ENCODE measurements at places on chromosomes 7 and 10.

GRCh38 chr7:69651101-69651590 lies 52.9 kb downstream of the AUTS2 start:
- DNase-seq: no peak

DNA sequence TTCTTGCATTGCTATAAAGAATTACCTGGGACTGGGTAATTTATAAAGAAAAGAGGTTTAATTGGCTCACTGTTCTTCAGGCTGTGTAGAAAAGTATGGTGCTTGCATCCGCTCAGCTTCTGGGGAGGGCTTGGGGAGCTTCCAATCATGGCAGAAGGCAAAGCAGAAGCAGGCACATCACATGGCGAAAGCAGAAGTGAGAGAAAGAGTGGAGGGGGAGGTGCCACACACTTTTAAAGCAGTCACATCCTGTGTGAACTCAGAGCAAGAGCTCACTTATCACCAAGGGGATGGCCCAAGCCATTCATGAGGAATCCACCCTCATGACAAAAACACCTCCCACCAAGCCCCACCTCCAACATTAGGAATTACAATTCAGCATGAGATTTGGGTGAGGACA lies 303.5 kb downstream of the OTUD1 start:
- DNase-seq: no peak

DNA sequence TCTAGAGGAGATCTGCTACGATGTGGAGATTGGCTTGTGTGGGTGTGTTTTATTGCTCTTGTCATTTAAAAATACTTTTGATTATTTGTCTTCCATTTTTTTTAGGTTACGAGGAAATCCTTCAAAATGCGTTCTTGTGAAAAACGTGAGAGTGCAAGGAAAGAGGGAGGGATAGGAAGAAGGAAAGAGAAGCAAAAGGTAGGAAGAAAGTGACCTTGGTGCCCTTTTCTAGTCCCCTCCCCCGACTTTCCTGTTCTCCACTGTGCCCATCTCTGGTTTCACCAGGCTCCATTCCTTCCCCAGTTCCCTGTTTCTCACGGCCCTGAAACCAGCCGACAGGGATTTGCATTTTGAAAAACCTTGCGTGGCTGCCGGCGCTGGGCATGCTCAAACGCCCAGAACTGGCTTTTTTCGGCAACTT lies 506 bp upstream of the GNAI1 start:
- DNase-seq: no peak

DNA sequence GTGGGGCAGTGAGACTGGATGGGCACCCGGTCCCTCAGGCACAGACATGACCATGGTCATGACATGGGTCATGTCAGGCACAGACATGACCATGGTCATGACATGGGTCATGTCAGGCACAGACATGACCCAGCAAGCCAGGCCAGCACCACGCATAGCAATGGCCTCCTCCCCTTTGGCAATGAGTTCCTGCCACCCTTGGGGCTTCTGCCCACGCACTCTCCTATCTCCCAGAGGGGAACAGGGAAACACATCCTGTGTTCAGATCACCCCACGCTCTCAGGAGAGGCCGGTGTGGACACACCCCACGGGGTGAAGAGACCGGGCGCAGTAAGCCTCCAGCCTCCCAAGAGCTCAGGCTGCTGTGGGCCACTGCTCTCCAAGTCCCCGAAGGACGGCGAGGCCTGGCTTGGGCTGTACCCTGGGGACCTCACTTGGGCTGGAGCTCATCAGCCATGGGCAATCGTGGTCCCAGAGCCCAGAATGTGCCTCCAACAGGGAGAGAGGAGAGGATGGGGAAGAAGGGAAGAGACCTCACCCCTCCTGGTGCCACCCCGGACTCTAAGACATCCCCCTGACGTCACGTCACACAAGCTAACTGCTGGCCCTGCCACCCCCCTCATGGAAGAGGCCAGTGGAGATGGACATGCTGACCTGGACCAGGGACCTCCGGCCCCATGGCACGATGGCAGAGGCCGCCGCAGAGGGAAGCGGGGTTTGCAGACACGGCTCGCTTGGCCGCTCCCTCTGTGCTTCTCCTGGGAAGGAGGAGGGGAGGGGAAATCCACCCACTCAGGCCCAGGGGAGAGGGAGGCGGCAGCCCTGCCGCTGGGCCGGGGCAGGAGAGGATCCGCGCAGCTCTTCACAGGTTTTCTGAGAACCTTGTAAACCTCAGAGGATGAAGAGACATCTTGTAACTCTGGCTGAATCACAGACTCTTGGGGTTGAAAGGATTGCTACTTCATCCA lies 269.6 kb downstream of the ELFN1 start:
- no peak for DNase-seq

DNA sequence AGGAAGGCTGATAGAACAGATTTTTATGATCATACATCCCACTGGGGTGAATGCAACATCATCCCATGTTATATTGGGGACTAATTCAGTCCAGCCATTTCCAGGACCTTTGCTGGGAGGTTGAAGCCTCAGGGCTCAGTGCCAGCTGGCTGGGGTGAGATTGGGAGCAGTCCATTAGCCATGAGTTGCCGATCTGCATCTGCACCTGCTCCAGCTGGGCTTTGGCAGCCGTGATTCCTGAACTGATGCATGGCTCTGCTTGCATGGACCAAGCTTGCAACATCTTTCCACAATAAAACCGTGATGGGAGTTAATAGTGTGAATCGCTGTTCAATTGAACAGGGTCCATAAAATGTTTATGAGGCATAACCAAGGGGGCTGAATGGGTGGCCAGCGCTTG lies 346.9 kb downstream of the TYW1 start:
- DNase-seq: no peak

- no peak for DNase-seq
These were observed 55.4 kb upstream of the KLF14 start for GRCh38 chr7:130789436-130789835.

DNA sequence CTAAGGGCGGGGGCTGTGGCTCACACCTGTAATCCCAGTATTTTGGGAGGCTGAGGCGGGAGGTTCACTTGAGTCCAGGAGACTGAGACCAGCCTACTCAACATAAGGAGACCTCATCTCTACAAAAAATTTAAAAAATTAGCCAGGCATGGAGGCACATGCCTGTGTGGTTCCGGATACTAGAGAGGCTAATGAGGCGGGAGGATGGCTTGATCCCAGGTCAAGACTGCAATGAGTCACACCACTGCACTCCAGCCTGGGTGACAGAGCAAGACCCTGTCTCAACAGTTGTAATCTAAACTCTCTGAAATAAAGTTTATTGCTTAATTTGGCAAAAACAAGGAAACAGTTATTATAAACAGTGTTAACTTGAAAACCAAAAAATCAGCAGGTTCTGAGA lies 123.3 kb downstream of the USP6NL start:
- DNase-seq: no peak

DNA sequence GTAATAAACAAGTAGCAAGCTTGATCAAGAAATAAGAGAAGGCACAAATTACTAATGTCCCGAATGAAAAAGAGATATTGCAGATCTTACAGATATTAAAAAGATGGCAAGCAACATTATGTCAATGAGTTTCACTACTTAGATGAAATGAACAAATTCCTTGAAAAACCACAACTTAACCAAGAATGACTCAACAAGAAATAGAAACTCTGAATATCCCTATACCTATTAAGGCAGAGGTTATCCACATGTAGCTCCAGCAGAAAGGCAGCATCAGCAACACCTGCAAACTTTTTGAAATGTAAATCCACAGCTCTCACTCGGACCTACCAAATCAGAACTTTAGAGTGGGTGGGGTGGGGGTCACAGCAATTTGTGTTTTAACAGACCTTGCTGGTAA lies 33.6 kb downstream of the PDE1C start:
- DNase-seq: no peak

- DNase-seq: no peak
These were observed 220.6 kb downstream of the CCDC3 start for GRCh38 chr10:12780634-12781601.

- no peak for DNase-seq
These were observed 166.2 kb upstream of the ASAH2 start for GRCh38 chr10:50417486-50417885.
